Uterus (tissue), 4 donors: ENCODE measurements at places on chromosomes 2 and 18.

DNA sequence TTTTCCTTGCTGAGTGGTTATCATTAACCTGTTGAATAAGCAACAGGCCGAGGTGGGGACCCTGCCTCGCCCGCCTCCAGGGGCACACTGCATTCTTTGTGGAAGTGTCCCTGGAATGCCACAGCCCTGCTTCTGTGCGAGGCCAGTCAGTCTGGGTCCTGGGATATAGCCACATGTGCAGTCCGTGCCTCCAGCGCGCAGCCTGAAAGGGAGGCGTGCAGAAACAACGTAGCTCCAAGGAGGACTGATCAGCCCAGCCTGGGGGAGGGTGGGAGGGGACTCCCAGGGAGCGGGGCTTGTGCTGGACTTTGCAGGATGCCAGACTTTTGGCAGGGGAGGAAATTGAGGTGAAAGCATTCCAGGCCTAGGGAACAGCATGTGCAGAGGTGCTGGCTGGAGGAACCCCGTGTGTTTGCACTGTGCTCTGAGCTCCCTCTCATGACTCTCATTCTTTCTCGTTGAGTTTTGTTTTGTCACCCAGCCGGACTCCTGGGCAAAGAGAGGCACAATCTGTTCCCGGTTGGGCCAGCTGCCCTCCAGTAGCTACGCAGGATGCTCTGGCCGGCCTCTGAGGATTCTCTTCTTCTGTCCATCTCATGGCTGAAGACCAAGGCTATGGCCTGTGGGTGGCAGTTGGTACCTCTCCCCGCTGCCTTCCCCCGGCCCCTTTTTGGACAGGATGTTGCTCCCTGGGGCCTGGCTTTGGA lies 39.7 kb downstream of the HPCAL1 start:
- DNase-seq, result peak; percentile 40

GRCh38 chr2:223487214-223487846 lies 114.8 kb downstream of the SCG2 start:
- DNase-seq, result no peak

- DNase-seq, result no peak
Measured at GRCh38 chr2:47198985-47199451, 43.9 kb upstream of the STPG4 start.

GRCh38 chr2:32715981-32716380 lies 88.1 kb downstream of the TTC27 start:
- no peak for DNase-seq

DNA sequence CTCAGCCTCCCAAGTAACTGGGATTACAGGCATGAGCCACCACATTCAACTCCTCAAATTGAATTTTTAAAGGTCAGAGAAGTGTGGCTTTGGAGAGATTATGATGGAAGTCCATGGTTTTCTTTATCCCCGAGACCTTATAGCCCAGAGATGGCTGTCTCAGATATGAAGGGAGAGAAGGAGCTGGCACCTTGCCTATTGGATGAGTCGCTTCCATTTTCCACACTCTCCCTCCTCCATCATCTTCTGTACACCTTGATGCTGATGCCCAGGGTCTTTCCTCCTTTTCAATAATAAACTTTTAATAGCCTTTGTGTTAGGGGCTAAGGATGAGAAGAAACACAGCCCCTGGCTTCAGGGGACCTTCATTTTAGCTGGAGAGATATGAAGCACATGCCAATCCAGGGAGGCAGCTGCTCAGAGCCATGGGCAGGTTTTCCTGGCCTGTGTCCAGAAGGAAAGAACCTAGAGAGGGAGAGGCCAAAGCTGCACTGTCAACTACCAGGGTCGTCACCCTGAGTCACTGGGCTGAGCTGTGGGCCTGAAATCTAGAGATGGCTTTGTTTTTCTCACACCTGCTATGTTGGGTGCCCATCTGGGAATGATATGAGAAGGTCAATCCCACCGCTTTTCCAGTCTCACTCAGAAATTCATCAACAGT lies 146.0 kb upstream of the SERTAD2 start:
- no peak for DNase-seq

DNA sequence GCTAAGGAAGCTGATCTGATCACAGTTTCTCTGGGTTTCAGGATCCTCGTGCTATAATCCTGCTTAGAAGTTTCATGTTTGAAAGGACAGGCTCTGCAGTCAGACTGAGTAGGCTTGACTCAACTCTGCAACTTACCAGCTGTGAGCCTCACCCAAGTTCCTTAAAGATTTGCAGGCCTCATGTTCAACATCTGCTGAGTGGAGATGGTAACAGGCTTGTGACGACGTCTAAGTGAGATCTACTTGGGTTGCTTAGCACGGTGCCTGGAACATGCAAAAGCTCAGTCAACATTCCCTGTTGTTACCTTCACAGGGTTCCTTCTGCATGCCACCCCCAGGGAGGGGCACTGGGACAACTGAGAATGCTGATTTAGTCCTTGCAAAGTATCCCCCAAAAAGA lies 164.2 kb downstream of the C1D start:
- no peak for DNase-seq

DNA sequence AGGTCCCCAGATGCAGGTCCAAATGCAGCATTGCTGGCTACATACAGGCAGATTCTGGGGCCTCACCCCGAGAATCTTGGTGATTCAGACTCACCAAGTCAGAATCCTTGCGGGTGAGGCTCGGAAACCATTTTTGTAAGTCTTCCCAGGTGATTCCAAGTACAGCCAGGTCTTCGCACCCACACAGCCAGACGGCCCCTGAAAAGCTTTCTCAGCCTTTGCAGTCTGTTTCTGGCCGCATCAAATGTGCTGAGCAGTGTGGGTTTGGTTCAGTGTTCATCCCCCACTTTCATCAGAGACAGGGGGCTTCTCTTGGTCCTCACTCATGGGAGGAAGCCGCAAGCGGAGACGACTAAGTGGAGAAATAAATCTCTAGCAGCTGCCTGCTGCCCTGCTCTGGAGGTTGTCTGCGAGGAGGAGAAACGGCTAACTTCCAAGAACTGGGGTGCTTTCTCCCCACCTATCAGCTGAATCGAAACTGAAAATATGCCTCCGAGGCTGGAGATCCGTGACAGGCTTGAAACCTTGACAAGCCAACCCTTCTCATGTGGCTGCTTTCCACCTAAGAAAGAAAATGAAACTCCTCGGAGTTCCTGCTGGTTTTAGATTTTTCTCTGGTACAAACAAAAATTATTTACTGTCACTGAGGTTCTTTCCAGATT lies 8.9 kb upstream of the TMEM185B start:
- peak; percentile 22 for DNase-seq

DNA sequence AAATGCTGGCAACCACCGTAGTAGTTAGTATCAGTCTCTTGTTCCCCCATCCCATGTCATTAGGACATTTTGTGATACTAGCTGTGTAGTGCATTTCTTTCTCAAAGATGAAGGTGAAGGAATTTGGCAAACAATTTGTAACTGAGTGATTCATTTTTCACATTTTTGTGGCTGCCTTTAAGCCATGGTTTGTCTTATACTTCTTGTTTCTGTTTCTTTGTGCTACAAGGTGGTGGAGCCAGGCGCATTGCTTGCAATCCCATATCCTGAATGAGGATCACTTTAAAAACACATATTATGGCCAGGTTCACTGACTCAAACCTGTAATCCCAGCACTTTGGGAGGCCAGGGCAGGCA lies 40.6 kb downstream of the GPD2 start:
- DNase-seq, result no peak

- DNase-seq, result no peak
Measured at GRCh38 chr2:178363252-178363651, 87.7 kb downstream of the PRKRA start.

GRCh38 chr18:28193177-28193778 lies 16.3 kb upstream of the CDH2 start:
- no peak for DNase-seq

DNA sequence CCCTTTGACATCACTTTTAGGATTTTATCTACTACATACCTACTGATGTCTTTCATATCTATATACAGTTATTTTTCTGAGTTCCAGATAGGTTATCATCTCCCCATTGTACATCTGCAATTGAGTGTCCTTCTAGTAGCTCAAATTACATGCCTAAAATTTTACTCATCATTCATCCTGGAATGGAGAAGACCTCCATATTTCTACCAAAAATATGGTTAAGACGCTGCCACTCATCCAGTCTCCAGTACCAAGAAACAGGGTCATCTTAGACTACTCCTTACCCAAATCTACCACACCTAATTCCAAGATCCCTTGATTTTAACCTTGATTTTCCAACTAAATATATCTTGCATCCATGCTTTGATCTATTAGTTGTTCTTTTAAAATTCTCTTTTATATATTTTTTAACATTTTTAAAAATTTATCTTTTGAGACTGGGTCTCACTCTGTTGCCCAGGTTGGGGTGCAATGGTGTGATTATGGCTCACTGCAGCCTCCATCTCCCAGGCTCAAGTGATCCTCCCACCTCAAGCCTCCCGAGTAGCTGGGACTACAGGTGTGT lies 8.6 kb upstream of the CKAP2L start:
- DNase-seq, result no peak

GRCh38 chr2:235665661-235666212 lies 171.9 kb downstream of the AGAP1 start:
- peak; percentile 51 for DNase-seq
